ENCODE measurements at places on chromosomes 11 and 22. TPM values are rescaled to one million over a fixed set of nuclear protein-coding genes. Genes with fewer than 3 reads are reported as not detected.
A peak's percentile ranks its signal among the peaks of the same experiment; 100 is the strongest.

- DNase-seq, result no peak
Observed at GRCh38 chr22:45804986-45805325, 133.3 kb downstream of the ATXN10 start.

The CSNK2A3 gene
- total RNA-seq, result 0.97 TPM

GRCh38 chr11:16403448-16403803 lies 47.1 kb upstream of the SOX6 start:
- no peak for DNase-seq

The IGLL5 gene
- total RNA-seq, result 0.58 TPM

DNA sequence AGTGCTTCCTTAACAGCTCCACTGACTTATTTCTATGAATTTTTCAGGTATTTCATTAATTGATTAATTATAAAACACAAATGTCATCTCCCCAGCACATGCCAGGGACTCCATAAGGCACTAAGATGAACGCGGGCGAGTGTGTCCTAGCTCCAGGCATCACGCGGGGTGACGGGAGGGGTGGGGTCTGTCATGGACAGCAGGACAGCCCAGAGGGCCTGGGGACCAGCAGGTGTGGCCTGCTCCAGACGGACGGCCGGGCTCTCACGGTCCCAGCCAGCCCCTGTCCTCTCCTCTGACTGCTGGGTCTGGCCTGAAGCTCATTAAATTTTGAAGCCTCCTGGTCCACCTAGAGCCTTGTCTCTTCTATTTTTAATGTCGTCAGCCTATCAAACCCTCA lies 531.1 kb downstream of the BRD1 start:
- no peak for DNase-seq

- DNase-seq, result no peak
Observed at GRCh38 chr11:120747850-120748814, 236.6 kb downstream of the GRIK4 start.

GRCh38 chr11:92739041-92739440 lies 230.4 kb upstream of the MTNR1B start:
- DNase-seq, result no peak

DNA sequence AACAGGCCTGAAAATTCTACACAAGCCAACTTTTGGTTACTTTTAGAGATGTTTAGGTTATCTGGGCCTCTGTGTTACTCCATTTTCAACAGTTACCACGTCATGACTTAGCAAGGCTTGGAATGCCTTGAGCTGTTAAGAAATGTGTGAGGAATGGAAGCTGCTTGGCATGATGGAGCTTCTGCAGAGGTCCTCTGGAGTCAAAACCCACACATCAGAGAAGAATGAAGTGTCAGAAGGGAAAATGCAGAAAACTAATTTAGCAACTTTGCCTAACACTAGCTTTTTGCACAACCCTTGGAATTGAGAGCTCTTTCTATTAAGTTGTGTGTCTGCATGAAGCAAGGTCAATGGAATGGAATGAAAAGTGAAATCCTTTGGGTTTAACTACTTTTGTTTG lies 27.4 kb downstream of the FAT3 start:
- no peak for DNase-seq

The LDHAL6A gene
- total RNA-seq, result not detected

The LGR4 gene
- 29.0 TPM for total RNA-seq

DNA sequence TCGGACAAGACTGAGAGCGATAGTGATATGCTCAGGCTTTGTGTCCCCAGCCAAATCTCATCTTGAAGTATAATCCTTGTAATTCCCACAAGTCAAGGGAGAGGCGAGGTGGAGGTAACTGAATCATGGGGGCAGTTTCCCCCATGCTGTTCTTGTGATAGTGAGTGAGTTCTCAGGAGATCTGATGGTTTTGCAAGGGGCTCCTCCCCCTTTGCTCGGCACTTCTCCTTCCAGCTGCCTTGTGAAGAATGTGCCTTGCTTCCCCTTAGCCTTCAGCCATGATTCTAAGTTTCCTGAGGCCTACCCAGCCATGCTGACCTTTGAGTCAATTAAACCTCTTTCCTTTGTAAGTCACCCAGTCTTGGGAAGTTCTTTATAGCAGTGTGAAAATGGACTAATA lies 7.5 kb upstream of the FOLR2 start:
- DNase-seq, result no peak

The TRIM3 gene
- total RNA-seq, result 14.5 TPM

DNA sequence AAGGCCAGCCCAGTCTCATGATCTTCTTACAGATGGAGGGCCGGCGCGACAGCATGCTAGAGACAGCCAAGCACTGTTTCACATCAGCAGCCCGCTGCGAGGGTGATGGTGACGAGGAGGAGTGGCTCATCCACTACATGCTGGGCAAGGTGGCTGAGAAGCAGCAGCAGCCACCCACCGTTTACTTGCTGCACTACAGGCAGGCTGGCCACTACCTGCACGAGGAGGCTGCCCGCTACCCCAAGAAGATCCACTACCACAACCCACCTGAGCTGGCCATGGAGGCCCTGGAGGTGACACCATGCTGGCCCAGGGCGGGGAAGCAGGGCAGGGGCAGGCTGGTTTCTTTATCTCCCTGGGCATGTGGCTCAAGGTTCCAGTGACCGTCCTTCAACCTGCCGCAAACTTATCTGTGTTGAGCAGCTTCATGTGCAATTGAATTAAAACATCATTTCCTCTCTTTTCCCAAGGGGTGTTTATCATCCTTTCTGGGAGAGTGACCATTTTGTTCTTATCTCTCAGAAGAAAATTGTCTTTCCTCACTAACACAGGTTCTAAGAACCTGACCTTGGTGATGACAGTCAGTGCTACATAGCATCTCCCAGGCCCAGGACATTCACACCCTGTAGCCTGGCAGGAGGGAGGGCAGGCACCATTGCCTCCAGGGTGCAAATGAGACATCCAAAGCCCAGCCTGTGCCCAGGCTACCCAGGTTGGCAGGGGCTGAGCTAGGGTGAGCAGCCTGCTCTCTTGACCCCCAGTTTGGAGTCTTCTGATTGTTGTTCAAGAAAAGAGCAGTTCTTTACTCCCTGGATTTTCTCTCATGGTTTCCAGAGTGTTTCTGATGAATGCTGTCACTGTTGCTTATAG lies 80.7 kb downstream of the CABIN1 start:
- peak; percentile 73 for DNase-seq

The EHF gene
- total RNA-seq, result 0.82 TPM

DNA sequence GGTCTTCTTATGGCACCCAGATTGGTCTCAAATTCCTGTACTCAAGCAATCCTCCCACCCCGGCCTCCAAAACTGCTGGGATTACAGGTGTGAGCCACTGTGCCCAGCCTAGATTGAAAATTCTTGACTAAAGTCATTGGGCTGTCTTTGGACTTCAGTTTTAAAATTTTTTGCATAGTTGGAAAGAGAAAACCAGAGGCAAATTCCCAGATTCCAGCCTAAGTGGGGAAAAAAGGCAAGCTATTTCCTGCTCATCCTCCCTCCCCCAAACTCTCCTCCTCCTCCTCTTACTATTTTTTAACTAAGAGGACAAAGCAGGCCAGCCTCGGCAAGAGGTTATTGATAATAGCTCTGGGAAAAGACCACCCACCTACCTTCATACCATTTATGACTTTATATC lies 78.6 kb upstream of the CLMP start:
- no peak for DNase-seq

Measured in left cardiac atrium (tissue), 4 donors.